Stimulated activated CD8-positive, alpha-beta memory T cell treated with anti-CD3 and anti-CD28 coated beads, Interleukin-7, amount 100 ng/mL, for 1 hour (primary cell): ENCODE measurements at places on chromosomes 2 and 18.

GRCh38 chr2:22903616-22904015 is 481.4 kb upstream of the KLHL29 start:
- DNase-seq: no peak

DNA sequence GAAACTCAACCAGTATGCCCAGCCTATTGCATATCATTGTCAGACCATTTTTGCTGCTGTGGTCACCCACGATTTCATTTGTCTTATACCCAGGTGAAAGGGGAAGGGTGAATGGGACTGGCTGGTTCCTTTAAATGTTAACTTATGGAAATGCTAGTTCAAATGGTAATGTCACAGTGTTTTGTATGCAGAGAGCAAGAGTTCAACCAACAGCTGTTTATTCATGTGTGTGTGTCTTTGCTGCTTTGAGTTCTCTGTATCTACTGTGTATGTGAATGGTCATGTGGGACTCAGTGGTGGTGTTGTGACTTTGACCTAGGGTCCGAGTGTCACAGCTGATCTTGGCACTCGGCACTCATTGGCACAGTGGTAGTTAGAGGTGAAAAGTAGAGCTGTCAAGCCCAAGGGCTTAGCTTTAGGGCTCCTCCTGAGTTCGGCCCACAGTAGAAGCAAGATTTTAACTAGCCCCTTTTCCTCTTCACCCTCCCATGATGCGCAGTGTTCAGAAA is 114.6 kb downstream of the NRP2 start:
- DNase-seq: no peak

- DNase-seq: no peak
These were observed at the start of gene IL1R1 for GRCh38 chr2:102141970-102142828. TSS of gene IL1R1 (plus strand) at chr2:102142746. CDS start at chr2:102157725, 14,979 bp downstream.

DNA sequence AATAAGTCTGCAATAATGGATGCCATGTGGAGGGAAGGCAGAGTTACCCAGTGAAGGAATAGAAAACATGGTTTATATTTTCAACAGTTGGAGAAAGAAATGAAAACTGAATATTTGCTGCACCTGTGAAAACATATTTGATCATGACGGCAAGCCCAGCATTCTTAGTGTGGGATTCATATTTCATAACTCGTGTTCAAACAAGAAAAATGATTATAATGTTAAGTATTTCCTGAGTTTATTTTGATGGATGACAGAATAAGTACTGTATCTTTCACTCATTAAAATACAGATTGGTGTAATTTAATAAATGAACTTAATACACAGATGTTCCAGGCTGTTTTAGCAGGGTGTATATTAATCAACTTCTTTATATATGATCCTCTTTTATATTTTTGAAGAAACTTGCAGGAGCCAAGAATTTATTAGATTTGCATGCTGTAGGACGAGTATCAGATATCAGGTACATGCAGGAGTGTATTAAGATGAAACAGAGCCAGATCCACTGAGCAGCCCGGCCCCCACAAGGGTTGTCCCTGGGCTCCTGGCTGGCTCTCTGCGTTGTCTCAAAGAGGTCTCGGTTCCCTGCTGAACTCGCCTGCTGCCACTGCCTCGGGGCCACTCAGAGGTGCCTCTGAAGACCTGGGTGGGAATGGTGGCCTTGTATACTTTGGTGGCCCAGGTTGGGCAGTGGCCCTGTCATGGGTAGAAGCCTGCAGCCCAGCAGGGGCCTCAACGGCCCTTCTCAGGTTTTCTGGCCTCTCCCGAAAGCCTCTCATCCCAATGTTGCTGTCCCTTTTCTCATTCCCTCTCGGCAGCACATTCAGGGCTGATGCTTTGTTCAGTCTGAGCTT is 95.0 kb upstream of the LDAH start:
- DNase-seq: no peak

DNA sequence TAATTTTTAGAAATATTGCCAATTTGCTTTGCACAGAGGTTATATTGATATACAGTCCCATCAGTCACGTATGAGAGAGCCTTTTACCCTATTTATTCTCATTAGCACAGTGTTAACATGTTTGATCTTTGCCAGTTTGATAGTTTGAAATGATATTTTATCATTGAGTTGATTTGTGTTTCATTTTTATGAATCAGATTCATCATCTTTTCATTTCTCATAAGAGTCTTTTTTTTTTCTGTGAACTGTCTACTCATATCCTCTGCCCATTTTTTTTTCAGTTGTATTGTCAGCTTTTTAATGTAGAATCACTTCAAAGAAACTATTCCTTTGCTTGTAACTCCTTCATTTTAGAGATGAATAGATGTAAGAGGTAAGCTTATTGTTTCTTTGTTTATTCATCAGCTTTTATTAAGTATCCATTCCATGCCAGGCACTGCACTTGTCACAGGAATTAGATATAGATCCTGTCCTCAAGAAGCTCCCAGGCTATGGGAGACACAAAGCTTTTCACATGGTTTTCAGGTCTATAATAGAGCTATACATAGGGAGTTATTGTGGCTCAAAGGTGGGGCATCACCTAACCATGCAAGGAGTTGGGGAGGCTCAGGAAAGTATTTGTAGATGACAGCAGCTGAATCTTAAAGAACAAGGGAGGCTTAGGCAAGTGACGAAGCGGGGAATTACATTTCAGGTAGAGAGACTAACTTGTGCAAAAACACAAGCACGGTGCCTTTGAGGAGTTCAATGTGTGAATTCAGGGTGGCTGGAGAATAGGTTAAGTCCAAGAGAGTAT is 42.1 kb downstream of the CD28 start:
- DNase-seq: no peak
